ENCODE measurements at places on chromosomes 2 and 18.

- DNase-seq = no peak
Measured at GRCh38 chr2:100425573-100426383, 8.3 kb upstream of the CHST10 start.

GRCh38 chr2:72128059-72128842 is 19.4 kb downstream of the CYP26B1 start:
- no peak for DNase-seq

DNA sequence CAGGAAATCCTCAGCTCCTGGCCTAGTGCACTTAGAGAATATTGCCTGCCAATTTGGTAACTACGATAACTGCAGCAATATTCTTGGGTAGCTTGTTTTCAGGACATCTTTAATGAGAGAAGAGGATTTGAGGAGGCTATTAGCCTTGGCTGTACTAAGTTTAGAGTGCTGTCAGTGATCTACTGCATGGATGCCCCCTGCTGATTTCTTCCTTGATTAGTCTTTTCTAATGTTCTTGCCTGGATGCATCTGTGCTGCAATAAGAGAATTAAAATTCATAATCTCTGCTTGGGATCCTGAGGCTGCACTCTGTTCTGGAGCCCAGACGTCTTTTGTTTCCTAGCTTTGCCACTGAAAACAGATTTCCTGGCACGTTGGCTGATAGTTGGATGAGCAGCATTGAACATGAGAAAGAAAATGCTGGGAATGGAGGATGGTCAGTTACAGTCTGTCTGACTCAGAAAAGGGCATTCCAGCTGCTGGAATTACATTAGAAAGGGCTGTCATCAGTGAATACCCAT is 115.4 kb downstream of the CCDC85A start:
- DNase-seq = no peak

DNA sequence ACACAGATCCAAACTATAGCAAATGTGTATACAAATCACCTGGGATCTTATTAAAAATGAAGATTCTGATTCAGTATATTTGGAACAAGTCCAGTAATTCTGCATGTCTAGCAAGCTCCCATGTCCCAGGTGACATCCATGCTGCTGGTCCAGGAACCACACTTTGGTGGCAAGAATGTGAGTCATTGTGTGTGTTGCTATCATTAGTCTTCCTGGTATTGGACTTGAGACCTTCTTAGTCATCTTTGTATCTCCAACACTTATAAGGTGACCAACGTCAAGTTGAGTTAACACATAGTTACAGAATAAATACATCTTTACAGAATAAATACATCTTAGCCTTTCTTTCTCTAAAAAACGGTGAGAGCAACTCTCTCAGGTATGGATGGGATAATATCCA is 107.9 kb upstream of the NDUFV2 start:
- no peak for DNase-seq

All from CD8-positive, alpha-beta memory T cell (primary cell).